ENCODE measurements at places on chromosomes 11 and 22.

GRCh38 chr11:78219493-78220217, 30.9 kb downstream of the USP35 start:
- DNase-seq, result no peak

- DNase-seq, result no peak
Observed at GRCh38 chr11:35683728-35684339, 21.3 kb downstream of the TRIM44 start.

- DNase-seq, result no peak
Observed at GRCh38 chr11:63889344-63889743, 27.6 kb downstream of the RCOR2 start.

GRCh38 chr11:14270690-14271542, 88.1 kb downstream of the RRAS2 start:
- DNase-seq, result no peak

DNA sequence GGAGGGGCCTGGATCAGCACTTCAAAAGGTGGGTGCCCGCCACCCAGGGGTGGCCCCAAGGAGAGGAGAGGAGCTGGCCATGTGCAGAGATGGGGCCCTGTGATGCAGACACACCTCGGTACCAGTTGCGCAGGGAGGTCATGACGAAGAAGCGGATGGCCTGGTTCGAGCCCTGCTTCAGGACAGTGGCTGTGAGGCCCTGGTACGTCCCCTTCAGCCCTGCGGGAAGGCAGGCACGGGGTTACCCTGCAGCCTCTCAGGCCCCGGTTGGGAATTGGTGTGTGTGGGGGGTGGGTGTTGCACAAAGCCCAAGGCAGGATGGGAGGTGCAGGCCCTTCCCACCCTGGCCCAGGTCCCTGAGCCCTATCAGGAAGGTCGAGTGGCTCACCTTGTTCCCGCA, 1.8 kb downstream of the SLC25A1 start:
- no peak for DNase-seq
